Vagina (tissue), 2 donors: ENCODE measurements at places on chromosomes 4 and X. TPM values are rescaled to one million over a fixed set of nuclear protein-coding genes. Genes with fewer than 3 reads are reported as not detected.
A peak's percentile ranks its signal among the peaks of the same experiment; 100 is the strongest.

- no peaks in the 10 kb centered on the region for H3K4me1 ChIP-seq
- no peak overlapping the region for H3K27ac ChIP-seq
- H3K36me3 ChIP-seq = no peaks in the 10 kb centered on the region
- no peak overlapping the region for H3K4me3 ChIP-seq
- no peaks in the 10 kb centered on the region for H3K27me3 ChIP-seq
- DNase-seq = no peak
Observed at GRCh38 chr4:71828470-71828869, 44.6 kb upstream of the GC start.

- no peaks in the 10 kb centered on the region for H3K4me1 ChIP-seq
- no peak for DNase-seq
- no peaks in the 10 kb centered on the region for H3K36me3 ChIP-seq
- no peak overlapping the region for H3K4me3 ChIP-seq
Observed at GRCh38 chrX:46251755-46252154, 293.5 kb downstream of the ZNF674 start.

DNA sequence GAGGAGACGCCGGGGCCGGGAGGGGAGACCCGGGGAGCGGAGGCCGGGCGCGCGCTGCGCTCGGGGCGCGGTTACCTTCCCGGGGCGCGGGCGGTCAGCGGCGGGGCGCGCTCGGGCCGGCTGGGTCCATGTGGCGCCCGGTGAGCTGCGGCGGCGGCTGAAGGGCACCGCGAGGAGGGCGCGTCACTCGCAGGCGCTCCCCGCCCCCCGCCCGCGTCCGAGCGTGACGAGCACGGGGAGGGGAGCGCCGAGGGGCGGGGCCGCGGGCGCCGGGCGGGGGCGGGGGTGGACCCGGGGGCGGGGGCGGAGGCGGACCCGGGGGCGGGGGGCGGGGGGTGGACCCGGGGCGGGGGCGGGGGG is at the start of gene CPLX1:
CPLX1 (minus strand) TSS at position 159 of the 360 bp plus-strand sequence. CDS start 1,607 bp downstream, outside the sequence.
- peak within 1 kb of the TSS; percentile 30 for H3K4me3 ChIP-seq
- peaks cover 25% of the 10 kb centered on the region for H3K27me3 ChIP-seq
- H3K4me1 ChIP-seq = peaks cover 13% of the 10 kb centered on the region
- no peaks in the 10 kb centered on the region for H3K36me3 ChIP-seq
- H3K27ac ChIP-seq = no peak within 1 kb of the TSS

GRCh38 chr4:113776679-113777078 is 15.1 kb upstream of the CAMK2D start:
- no peak overlapping the region for H3K27ac ChIP-seq
- no peak overlapping the region for H3K4me3 ChIP-seq
- no peak for DNase-seq
- no peaks in the 10 kb centered on the region for H3K36me3 ChIP-seq

CXCL9 gene
- total RNA-seq = 0.74 TPM

ZNF157 gene
- not detected for total RNA-seq

P2RY4 gene
- total RNA-seq = not detected

HSFX2 gene
- not detected for total RNA-seq
